Stimulated activated CD8-positive, alpha-beta memory T cell treated with anti-CD3 and anti-CD28 coated beads, Interleukin-4, amount 100 ng/mL, for 1 hour (primary cell): ENCODE measurements at places on chromosomes 13 and 19.

- no peak for DNase-seq
Observed at GRCh38 chr19:1183543-1184172, 9.6 kb upstream of the SBNO2 start.

- no peak for DNase-seq
Observed at GRCh38 chr19:31969016-31969415, 376.4 kb upstream of the ZNF507 start.

DNA sequence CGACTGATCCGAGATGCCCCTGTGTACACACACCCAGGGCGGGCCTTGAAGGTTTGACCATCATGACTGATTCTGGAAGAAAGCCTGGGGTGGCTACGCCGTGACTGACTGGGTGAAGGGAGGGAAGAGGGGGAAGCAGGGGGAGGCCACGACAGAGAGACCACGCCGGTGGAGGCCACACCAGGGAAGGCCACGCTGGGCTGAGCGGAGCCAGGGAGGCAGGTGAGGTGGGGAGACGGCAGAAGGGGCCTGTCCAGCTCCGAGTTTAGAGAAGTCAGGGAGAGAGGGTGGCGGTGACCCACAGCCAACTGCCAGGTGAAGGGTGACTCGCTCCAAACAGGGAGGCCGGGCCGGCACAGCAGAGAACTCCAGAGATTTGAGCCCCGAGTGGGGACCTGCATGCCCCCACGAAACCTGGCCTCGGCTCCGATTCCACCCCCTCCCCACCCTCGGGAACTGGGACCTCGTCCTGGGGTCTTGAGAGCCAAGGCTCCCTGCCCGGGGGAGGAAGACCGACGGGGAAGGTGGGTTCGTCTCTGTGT, 102.6 kb downstream of the PTPRS start:
- DNase-seq = no peak

GRCh38 chr13:53822136-53822535, 793.5 kb downstream of the OLFM4 start:
- no peak for DNase-seq

DNA sequence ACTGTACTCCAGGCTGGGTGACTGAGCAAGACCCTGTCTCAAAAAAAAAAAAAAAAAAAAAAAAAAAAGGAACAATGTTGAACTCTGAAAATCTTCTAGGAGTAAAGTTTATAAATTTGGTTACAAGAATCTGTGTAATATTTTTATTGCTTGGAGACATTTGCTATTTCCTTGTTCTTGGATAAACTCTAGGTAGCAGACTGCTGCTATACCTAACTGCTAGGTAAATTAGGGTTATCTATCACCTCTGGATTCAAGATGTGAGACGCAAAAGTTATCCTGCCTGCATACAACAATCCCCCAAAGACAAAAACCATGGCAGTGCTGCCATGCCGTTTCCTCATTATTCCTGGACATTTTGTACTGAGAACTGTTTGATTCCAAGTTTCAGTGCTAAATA, 33.7 kb downstream of the UBL3 start:
- DNase-seq = no peak

- no peak for DNase-seq
Observed at GRCh38 chr13:30362869-30363268, 55.5 kb upstream of the KATNAL1 start.

DNA sequence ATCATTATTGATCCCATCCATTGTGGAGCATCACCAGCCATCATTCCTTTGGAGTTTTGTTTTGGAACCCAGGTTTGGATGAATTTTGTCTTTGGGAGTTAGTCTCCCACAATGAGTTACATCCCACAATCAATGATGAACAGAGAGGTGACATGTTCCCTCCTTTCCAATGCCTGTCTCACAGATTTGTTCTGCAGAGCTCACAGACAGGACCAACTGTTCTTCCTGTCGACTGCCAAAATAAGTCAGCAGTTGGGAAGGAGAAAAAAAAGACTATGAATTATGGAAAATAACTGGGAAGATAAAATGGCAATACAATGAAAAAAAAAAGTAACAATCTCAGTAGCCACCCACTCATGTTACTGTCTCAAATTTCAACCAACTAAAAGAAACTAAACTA, 489.1 kb downstream of the MYO16 start:
- no peak for DNase-seq

GRCh38 chr19:34686455-34686854, 9.0 kb downstream of the ZNF302 start:
- no peak for DNase-seq

DNA sequence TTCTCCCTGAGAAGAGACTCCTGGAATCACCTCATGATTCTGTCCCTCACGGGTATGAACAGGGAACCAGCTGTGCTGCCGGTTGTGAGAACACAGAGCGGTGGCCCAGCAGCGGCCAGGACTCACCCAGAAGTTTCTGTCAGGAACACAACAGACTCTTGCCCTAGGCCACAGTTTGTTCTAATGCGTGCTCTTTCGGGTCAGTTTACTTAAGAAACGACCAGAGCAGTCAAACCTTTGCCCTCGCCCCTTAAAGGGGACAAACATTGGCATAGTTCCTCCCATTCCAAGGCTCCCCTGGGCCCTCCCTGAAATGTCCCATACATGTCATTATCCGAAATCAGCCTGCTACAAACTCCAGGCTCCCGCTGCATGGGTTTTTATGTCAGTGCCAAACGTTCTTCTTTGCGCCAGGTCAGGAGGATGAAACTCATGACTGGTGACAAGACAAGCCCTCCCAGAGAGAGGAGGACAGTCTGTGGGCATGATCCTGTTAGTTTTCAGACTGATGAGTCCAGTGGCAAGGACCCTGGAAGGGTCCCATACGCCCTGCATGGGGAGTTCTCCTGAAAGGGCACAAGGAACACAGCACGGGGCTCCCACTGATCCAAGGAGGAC, 18.3 kb downstream of the ZIC5 start:
- no peak for DNase-seq

DNA sequence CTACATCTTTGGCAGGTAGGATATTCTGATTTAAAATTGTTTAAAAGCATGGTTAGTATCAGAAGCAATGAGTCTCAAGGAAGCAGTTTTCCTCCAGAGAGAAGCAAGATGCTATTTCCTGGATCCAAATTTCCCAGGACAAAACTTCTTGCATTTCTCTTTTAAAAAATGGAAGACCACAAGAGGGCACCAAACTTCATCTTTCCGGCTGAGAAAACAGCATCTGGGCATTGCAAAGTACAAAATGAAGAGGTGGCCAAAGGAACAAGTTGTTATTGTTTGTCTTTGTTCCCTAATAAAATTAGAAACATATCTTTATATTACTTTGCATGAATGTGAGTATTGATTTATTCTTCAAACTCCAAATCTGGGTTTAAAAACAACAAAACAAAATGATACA, 60.0 kb upstream of the LRCH1 start:
- no peak for DNase-seq

DNA sequence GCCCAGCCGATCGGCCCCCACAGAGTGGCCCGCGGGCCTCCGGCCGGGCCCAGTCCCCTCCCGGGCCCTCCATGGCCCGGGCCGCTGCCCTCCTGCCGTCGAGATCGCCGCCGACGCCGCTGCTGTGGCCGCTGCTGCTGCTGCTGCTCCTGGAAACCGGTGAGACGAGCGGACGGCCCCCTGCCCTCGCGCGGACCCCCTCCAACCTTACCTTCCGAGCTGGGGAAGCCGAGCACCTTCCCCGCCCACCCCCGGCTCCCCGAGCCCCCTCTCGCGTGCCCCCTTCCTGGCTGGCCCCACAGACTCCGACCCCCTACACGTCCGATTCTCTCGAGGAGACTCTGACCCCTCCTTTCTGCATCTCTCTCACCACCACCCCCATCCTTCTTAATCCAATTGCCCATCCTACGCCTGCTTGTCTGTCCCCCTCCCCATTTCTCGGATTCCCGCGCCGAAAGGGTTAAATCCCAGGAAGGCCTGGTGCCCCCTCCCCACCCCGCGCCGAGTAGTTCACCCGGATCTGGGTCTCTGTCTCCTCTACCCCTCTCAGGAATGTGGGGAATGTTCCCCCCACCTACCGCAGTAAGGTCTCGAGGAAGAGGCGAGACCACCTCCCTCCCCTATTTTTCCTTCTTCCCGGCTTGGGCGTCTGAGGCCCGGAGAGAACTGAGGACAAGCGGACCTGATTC, 502 bp downstream of the NECTIN2 start:
- no peak for DNase-seq

GRCh38 chr19:41233748-41234240, 14.8 kb downstream of the AXL start:
- DNase-seq = no peak

GRCh38 chr19:10642473-10643171, 11.5 kb upstream of the ILF3 start:
- no peak for DNase-seq

- no peak for DNase-seq
Observed at GRCh38 chr19:49104229-49104864, 9.8 kb upstream of the LIN7B start.

- DNase-seq = no peak
Observed at GRCh38 chr13:48994706-48995105, 19.0 kb downstream of the FNDC3A start.

DNA sequence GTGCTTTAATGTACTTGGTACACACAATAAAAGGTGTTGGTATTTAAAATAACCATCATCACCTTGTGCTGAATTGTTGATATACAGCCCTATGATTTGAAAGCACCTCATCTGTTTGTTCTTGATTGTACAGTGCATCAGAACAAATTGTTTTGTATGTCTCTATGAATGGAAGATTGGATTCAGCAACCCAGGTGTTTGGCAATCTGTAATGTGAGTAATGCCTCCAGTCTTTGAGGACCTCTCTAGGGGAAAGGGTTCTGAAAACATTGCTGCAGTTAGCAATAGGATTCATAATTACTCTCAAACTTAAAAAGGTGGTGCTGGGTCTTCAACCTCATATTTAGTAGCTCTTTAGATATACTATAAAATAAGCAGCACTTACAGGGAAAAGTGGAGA, 341.8 kb downstream of the OXGR1 start:
- DNase-seq = no peak

DNA sequence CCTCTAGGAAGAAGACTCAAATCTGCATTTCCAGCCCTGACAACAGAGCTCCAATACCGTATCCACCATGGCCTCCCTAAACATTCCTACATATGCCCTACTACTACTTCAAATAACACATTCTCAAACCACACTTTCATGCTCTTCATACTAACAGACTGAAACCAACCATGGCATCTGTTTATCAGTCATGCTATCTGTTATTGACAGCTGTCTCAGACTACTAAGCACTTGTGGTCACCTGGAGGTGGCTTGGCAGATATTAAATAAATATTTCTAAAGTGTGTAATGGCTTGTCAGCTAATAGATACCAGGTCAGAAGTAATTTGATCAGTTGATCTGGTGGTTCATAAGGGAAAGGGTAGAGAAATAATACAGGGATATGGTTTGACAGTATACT, 489.1 kb downstream of the DIAPH3 start:
- DNase-seq = no peak

DNA sequence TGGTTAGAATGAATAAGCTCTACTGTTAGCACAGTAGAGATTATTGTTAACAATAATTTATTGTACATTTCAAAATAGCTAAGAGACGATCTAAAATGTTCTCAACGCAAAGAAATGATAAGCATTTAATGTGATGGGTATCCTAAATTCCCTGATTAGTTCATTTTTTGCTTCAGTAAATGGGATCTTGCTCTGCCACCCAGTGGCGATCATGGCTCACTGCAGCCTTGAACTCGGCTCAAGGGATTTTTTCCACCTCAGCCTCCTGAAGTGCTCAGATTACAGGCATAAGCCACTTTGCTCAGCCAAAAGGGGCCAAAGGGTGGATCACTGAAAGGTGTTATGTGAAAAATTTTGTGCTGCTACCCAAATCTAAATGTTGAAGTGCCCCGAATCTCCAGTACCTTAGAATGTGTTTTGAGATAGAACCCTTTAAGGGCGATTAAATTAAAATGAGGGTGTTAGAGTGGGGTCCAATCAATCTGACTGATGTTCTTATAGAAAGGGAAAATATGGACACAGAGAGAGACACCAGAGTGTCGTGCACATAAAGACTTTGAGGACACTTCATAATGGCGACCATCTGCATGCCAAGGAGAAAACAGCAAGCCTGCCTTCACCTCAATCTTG, 31.5 kb upstream of the ZNF766 start:
- DNase-seq = peak; percentile 33

GRCh38 chr13:36061621-36062020, 69.6 kb downstream of the DCLK1 start:
- DNase-seq = no peak

DNA sequence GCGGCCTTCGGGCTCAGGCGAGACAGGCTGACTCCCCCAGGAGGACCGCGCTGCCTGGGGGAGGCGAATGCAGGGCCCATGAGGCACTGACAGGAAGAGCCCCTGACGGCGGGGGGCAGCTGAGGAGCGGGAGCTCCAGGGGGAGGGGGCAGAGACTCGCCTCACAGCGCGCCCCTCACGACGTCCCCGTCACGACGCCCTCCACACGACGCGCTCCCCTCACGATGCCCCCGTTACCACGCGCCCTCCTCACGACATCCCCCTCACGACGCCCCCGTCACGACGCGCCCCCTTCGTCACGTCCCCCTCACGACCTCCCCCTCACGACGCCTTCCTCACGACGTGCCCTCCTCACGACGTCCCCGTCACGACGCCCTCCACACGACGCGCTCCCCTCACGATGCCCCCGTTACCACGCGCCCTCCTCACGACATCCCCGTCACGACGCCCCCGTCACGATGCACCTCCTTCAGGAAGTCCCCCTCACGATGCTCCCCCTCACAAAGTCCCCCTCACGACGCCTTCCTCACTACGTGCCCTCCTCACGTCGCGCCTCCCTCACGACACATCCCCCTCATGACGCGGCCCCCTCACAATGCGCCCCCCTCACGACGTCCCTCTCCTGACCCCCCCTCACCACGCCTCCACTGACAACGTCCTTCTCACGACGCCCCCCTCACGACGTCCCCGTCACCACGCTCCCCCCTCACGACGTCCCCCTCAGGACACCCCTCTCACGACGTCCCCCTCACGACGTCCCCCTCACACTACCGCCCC, 99.6 kb downstream of the ING1 start:
- DNase-seq = no peak

GRCh38 chr19:55018216-55018615, 19.8 kb downstream of the GP6 start:
- no peak for DNase-seq

DNA sequence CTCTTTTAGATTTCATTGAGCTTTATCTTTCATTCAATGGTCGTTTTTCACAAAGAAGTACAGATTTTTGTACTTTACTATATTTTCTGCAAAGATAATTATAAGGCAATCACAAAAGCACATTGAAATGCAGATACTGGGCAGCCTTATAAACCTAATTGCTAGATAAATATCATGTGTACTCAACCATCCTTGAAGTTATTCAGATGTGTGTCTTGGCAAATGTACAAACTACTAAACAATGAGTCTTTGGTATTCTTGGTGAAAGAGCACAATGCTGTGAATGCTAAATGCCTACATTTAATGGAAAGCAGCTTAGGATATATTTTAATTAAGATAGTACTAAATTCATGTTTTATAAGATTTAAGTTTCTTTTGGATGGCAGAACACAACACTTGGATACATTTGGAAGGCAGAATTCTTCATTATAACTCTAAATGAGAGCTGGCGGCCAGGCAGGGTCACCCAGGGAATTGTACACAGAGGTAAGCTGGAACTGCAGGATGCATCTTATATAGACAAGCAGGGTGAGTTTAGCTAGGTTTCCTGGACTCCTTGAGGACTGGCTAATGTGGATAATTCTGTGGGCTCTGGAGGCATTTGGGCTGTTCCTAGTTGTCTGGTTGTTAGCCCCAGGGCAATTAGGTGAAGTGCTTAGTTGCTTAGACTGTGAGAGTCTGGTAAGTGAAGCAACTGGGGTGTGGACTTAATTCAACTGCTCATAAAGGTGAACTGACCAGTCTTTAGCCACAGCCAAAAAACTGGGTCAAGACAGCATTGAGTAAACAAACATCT, 286.6 kb downstream of the PCDH20 start:
- no peak for DNase-seq
